ENCODE measurements at places on chromosomes 1 and 21. TPM values are rescaled to one million over a fixed set of nuclear protein-coding genes. Genes with fewer than 3 reads are reported as not detected.

Gene C8A
- total RNA-seq, result not detected

Gene CDCA8
- 5.7 TPM for total RNA-seq

Gene OR2T35
- not detected for total RNA-seq

Gene MFAP2
- 285 TPM for total RNA-seq

Gene OXCT2
- not detected for total RNA-seq

Gene OR10J5
- not detected for total RNA-seq

Gene S100A11
- total RNA-seq, result 741 TPM

DNA sequence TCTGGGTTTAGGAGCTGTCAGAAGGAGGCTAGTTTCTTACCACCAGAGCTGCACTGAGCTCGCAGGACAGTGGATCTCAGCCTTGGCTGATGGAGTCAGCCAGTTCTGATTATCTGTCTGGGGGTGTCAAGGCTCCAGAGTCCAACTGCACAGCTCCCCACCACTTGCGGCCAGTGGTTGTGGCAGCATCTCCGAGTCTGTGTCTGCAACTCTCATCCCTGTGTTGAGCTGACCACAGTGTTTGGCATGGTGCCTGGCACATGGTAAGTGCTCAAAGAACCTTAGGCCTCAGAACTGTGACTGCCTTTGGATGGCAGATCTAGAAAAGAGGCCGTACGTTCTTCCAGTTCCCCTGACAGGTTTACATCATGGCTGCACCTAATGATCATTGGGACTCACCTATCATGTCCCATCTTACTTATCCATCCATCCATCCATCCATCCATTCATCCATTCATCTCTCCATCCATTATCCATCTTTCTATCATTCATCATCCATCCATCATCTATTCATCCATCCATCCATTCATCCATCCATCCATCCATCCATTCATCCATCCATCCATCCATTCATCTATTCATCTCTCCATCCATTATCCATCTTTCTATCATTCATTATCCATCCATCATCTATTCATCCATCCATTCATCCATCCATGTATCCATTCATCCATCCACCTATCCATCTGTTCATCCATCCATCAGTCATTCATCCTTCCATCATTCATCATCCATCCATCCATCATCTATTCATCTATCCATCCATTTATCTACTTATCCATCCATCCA is 114.5 kb downstream of the CRYAA start:
- peaks cover 7% of the 10 kb centered on the region for H3K27me3 ChIP-seq
- H3K4me3 ChIP-seq, result no peak overlapping the region
- H3K27ac ChIP-seq, result no peak overlapping the region
- H3K4me1 ChIP-seq, result peaks cover 12% of the 10 kb centered on the region
- DNase-seq, result peak; percentile 25
- H3K36me3 ChIP-seq, result no peaks in the 10 kb centered on the region

DNA sequence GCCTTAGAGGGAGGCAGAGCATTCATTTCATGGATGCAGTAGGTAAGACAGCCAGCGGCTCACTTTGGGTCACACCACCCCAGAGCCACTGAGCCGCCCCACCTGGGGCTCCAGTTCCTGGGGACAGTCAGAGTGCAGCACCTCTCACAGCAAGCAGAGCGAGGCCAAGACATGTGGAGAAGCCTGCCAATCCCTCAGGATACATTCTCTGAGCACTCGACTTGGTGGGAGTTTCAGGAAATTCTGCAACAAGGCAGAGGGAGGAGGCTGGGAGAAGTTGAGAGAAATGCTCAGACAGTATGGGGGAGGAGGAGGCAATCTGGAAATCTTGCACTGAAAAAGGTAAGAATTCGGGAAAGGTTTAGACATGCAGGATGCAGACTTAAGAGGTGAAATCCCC is 60.8 kb upstream of the WLS start:
- H3K4me1 ChIP-seq, result peaks cover 38% of the 10 kb centered on the region
- H3K36me3 ChIP-seq, result no peaks in the 10 kb centered on the region
- H3K27me3 ChIP-seq, result no peaks in the 10 kb centered on the region
- H3K4me3 ChIP-seq, result peak overlapping the region; percentile 64
- H3K27ac ChIP-seq, result peak overlapping the region; percentile 80

- H3K4me3 ChIP-seq, result no peak overlapping the region
- peaks cover 6% of the 10 kb centered on the region for H3K36me3 ChIP-seq
- no peak overlapping the region for H3K27ac ChIP-seq
- H3K27me3 ChIP-seq, result no peaks in the 10 kb centered on the region
Observed at GRCh38 chr1:197595304-197595904, 179.9 kb downstream of the DENND1B start.

- peak within 1 kb of the TSS; percentile 71 for H3K4me3 ChIP-seq
- peaks cover 8% of the 10 kb centered on the region for H3K36me3 ChIP-seq
- peaks cover 82% of the 10 kb centered on the region for H3K27me3 ChIP-seq
- no peak within 1 kb of the TSS for H3K27ac ChIP-seq
Observed at GRCh38 chr1:90716552-90717355, at the start of gene BARHL2. Gene BARHL2, minus strand, starts transcription at chr1:90717302. Its CDS starts 107 bp downstream, at chr1:90717195.

- H3K27ac ChIP-seq, result no peak overlapping the region
- H3K36me3 ChIP-seq, result no peaks in the 10 kb centered on the region
- no peaks in the 10 kb centered on the region for H3K27me3 ChIP-seq
- no peak overlapping the region for H3K4me3 ChIP-seq
- H3K4me1 ChIP-seq, result no peaks in the 10 kb centered on the region
Observed at GRCh38 chr21:37039411-37040075, 33.0 kb downstream of the RIPPLY3 start.

- peaks cover 5% of the 10 kb centered on the region for H3K36me3 ChIP-seq
- H3K27ac ChIP-seq, result peak overlapping the region; percentile 89
- no peak for DNase-seq
- H3K4me3 ChIP-seq, result peak overlapping the region; percentile 59
- H3K4me1 ChIP-seq, result peaks cover 57% of the 10 kb centered on the region
- H3K27me3 ChIP-seq, result no peaks in the 10 kb centered on the region
Observed at GRCh38 chr1:227299688-227300087, 18.6 kb downstream of the CDC42BPA start.

DNA sequence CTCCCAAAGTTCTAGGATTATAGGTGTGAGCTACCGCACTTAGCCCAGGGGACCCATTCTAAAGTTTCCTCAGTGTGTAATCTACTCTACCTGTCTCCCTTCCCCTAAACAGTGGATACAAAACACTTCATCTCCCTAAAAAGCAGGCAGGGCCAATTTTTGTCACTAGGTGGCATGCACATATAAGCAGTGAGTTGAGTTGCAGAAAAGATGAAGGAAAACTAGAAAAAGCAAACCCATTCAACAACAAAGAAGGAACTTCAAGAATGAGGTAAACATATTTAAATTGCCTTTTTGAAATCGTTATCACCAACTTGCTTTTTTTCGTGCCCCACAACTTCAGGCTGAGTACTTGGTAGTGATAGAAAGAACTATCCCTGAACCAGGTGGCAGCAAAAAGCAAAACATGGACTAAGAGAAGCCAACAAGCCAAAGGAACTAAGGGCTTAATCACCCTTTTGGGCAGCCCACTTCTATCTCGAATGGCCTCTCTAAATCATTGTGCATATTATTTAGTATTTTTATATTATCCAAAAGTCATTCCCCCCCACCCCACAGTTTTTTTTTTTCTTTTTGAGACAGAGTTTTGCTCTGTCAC is 19.7 kb upstream of the ALDH9A1 start:
- no peak for DNase-seq
- H3K27ac ChIP-seq, result no peak overlapping the region
- no peaks in the 10 kb centered on the region for H3K4me1 ChIP-seq
- no peaks in the 10 kb centered on the region for H3K27me3 ChIP-seq

- H3K4me3 ChIP-seq, result no peak overlapping the region
- peaks cover 7% of the 10 kb centered on the region for H3K4me1 ChIP-seq
- peaks cover 13% of the 10 kb centered on the region for H3K36me3 ChIP-seq
Observed at GRCh38 chr1:173444757-173445156, 32.4 kb upstream of the PRDX6 start.

DNA sequence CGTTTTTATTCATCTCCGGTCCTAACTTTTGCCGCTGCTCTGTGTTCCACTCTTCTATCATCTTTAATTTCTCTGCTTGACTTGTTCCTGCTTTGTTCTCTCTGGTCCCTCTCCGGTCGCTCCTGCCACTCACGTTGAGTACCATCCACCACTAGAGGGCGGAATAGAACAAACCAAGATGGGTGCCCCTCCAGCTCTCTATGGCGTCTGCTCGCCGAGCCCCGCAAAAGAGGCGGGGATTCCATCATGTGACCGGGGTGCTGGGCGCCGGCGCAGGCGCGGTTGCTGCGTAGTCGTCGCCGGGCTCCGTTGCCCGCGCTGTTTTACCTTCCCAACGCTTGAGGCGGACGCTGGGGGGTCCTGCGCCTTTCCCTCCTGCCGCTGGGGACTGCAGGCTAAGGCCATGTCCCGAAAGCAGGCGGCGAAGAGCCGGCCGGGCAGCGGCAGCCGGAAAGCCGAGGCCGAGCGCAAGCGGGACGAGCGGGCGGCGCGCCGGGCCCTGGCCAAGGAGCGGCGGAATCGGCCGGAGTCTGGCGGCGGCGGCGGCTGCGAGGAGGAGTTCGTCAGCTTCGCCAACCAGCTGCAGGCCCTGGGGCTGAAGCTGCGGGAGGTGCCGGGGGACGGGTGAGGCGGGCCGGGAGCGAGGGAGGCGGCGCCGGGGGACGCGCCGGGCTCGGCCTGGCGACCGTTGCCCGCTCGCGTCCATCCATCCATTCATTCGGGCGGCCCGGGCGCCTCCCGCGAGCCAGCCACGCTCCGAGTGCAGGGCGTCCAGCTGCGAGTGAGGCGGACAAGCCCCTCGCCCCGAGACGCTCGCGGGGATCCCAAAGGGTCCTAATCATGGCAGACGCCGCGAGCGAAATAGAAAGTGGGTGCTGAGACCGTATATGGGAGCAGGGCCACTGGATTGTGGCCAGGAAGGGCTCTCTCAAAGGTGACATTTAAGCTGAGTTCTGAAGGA is at the start of gene OTUD3:
Gene OTUD3 (plus strand): TSS at position 285 of the 961 bp plus-strand sequence. CDS start 119 bp downstream, at position 404.
- peaks cover 2% of the 10 kb centered on the region for H3K36me3 ChIP-seq
- DNase-seq, result peak; percentile 97
- H3K4me1 ChIP-seq, result peaks cover 29% of the 10 kb centered on the region
- H3K4me3 ChIP-seq, result peak within 1 kb of the TSS; percentile 79
